ENCODE measurements at places on chromosomes 12 and 14. TPM values are rescaled to one million over a fixed set of nuclear protein-coding genes. Genes with fewer than 3 reads are reported as not detected.

TGM1 gene
- 0.16 TPM for total RNA-seq

NPFF gene
- not detected for total RNA-seq

C12orf42 gene
- not detected for total RNA-seq

AHNAK2 gene
- total RNA-seq = 137 TPM

CD163L1 gene
- under 0.01 TPM for total RNA-seq

OR6C76 gene
- not detected for total RNA-seq

DHH gene
- total RNA-seq = 0.17 TPM

Data from bronchial smooth muscle cell (primary cell).